Activated CD4-positive, alpha-beta T cell treated with anti-CD3 and anti-CD28 coated beads, Interleukin-10, Interleukin-2, amounts not matched to agents 100 ng/mL and 50 ng/mL, durations not matched to agents 16 hours and 8 hours (primary cell): ENCODE measurements at places on chromosomes 6 and 20.

- no peak for DNase-seq
Observed at GRCh38 chr20:22986601-22987000, 48.5 kb upstream of the SSTR4 start.

GRCh38 chr20:20184706-20185105 lies 132.4 kb downstream of the CFAP61 start:
- no peak for DNase-seq

GRCh38 chr20:22232473-22232872 lies 351.9 kb downstream of the FOXA2 start:
- DNase-seq = no peak

- no peak for DNase-seq
Observed at GRCh38 chr6:5278047-5278446, 16.7 kb downstream of the FARS2 start.

DNA sequence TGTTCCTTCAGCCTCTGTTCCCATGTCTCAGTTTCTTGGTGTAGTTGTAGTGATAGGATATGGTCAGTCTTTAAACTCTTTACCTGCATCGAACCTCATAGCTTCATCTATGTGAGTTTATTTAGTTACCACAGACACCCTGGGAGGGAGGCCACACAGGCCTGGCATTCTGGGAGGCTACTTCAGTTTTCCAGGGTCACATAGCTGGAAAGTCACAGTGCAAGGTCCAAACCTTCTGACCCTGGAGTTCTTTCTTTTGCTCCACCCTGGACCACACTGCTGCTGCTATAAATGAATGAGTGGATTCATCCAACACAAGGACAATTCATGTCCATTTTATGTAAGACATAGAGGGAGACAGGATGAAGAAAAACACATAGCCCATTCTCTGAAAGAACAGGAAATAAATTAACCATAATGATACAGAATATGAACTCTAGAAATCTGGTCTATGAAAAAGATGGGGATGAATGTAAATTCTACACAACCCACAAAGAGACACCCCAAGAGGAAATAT lies 60.8 kb downstream of the LAMA4 start:
- no peak for DNase-seq

GRCh38 chr6:148898376-148899014 lies 151.7 kb downstream of the UST start:
- no peak for DNase-seq

GRCh38 chr6:108782179-108783041 lies 65.8 kb upstream of the ARMC2 start:
- peak; percentile 84 for DNase-seq

DNA sequence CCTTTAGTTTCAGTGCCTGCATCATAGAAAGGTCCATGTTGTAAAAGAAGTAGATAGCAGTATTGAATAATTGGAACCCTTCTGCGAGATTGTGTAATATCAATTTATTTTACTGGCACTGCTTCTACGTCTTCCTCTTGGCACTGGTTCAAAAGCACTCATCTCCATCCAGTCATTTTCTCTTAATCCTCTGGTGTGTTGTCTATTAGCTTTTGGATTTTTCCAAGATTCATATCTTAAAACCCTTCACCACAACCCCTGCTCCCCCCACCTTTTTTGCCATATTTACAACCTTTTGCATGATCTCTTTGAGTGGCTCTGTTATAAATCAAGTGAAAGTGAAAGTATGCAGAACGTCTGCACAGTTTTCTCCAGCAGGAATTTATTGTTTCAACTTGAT lies 76.6 kb upstream of the HSF2 start:
- no peak for DNase-seq

- no peak for DNase-seq
Observed at GRCh38 chr6:89386917-89387491, 25.1 kb downstream of the RRAGD start.

DNA sequence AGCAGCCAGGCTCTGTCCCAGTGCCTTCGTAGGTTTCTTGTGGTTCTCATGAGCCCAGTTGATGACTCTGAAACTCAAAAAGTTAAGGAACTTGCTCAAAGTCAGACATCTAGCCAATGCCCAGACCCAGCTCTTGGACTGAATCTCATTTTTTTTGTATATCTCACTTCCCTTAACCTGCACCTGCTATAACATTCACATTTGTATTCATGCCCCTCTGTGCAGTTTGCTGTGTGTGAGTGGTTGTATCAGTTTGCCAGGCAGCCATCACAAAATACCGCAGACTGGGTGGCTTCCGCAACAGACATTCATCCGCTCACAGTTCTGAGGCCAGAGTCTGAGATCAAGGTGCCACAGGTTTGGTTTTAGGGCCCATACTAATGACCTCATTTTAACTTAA lies 49.9 kb downstream of the IPCEF1 start:
- DNase-seq = no peak

DNA sequence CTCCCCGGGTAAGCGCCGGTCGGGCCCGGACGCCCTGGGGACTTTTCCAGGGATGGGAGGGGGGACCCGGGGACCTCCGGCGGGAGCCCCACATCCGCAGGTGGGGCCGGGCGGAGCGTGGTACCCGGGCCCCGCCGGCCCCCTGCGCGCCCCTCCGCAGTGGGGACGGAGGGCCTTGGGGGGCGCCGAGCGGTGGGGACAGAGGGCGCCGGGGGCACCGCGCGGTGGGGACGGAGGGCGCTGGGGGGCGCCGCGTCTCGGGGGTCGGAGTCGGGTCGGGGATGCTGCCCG lies 270 bp downstream of the PLEKHG1 start:
- no peak for DNase-seq

GRCh38 chr20:10922506-10922905 lies 248.7 kb upstream of the JAG1 start:
- no peak for DNase-seq

- DNase-seq = no peak
Observed at GRCh38 chr6:14383393-14384174, 266.0 kb downstream of the CD83 start.

DNA sequence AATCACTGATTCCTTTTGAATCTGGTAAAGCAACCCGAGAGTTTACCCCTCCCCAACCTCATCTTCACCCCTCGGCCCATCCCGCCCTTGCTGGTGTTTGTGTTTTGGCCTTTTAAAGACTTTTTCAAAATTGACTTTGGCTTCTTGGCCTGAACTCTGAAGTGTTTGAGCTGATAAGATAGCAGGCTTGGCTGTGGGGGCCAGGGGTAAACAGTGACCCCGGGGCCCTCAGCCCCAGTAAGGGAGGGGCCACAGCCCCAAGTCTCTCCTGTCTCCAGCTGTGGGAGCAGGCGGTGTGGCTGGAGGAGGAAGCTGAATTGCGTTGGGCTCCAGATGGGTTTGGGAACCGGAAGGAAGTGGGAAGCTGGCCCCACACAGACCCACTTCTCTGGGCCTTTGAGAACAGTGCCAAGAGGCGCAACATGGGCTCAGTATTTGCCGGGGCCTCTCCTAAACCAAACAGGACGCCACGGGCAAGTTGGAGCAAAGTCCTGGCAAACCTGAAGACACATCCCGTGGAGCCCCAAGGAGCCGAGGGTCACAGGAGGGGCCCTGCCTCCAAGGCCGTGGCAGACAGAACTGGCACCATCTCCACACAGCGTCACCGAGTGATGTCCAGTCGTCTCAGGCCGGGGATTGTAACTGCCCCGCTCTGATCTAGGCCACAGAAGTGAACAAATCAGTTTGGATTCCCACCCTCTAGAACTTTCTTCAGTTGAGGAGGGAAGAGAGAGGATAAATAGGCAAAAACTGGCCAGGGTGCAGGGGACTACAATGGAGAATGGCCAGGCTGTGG lies 54.3 kb upstream of the PTPN1 start:
- no peak for DNase-seq

GRCh38 chr6:55778705-55779104 lies 96.7 kb downstream of the BMP5 start:
- peak; percentile 54 for DNase-seq

- no peak for DNase-seq
Observed at GRCh38 chr20:47664068-47664437, 121.2 kb downstream of the SULF2 start.

- DNase-seq = no peak
Observed at GRCh38 chr20:62025832-62026563, 39.7 kb downstream of the TAF4 start.

DNA sequence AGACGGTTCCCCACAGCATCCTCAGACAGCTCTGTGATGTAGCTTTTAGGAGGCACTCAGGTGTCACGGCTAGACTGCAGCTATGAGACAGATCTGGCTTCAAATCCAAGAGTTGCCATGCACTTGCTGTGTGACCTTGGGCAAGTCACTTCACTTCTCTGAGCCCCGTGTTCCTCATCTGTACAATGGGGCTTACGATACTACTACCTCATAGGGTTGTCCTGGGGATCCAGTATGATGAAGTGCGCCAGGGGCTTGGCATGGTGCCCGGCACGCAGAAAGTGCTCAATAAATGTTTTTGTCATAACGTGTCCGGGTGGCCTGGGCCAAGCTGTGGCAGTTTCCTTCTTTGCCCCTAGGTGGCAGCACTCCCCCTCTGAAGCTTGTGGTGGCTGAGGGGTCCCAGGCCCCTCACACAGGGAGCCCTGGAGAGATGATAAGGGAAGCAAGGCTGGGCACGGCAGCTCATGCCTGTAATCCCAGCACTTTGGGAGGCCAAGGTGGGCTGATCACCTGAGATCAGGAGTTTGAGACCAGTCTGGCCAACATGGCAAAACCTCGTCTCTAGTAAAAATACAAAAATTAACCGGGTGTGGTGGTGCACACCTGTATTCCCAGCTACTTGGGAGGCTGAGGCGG lies 19.1 kb upstream of the CHMP4B start:
- DNase-seq = peak; percentile 52

DNA sequence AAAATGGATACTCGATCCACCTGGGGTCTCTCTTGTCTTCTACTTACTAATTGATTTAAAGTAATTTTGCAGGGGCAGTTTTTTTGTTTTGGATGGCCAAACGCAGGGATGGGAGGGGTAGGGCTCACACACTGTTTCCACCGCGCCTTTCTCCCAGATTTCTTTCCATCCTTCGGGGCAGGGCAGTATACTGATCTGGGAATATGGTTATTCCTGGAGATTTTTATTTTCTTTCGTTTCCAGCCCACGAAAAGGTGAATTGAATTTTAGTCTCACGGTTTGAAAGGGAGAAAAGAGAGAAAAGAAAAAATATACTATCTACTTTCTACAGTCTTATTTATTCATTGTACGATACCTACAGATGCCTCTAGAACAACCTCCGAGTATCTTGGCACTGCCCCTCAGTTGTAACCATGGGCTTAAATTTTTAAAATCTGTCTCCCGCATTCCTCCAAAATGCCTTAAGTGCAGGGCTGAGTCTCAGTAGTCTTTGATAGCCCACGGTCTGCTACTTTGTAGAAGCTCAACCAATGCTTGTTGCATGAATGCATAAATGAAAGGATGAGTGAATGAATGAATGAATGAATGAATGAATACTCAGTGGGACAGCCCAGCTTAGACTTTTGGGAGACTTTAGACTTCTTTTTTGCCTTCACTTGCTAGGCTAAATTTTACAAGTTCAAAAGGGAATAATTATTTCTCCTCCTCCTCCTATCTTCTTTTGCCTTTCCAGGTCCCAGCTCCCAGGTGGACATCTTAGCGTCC lies 18.1 kb upstream of the TRIM27 start:
- no peak for DNase-seq

DNA sequence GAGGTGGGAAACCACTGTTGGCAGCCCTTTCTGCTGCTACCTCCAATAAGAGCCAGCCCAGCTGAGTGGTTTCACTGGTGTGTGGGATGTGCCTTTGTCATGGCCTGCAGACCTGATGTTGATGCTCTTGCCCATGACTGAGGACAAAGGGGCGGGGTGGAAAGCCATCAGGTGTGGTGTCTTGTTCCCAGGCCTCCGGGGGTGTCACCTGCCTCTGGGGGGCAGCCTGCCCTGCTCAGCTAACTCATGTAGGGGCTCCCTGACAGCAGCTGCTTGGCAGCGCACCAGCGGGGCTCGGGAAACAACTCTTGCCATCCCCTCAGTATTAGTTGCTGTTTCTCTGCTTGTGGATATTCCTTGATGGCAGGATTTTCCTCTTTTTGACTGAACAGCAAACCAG lies 91.3 kb downstream of the LYRM2 start:
- DNase-seq = no peak

DNA sequence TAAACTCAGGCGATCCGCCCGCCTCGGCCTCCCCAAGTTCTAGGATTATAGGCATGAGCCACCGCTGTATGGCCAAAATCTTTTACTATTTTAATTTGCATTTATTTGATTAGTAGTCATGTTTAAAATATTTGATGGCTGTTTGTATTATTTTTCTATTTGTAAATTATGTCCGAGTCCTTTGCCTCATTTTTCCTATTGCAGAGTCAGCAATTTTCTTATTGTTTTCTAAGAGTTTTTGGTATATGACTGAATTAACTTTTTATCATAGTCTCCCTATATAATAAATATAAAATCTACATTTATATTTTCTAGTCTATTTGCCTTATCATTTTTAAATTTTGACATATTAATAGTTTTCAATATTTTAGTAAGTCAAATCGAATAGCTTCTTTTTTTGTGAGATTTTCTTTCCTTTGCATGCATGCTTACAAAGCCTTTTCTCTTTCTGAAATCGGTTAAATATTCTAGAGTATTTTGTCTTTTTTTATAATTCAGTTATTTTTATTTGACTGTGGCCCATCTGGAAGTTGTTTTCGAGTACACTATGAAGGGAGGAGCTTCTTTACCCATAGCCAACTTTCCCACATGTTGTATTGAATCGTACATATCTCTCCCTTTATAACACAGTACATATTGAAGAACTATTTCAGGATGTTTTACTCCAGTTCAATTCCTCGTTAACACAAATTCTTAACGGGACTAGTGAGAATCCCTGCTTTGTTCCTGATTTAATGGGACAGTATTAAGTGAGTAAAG lies 34.5 kb upstream of the RPS6KA2 start:
- no peak for DNase-seq

GRCh38 chr6:147666255-147666654 lies 157.8 kb downstream of the SAMD5 start:
- no peak for DNase-seq

DNA sequence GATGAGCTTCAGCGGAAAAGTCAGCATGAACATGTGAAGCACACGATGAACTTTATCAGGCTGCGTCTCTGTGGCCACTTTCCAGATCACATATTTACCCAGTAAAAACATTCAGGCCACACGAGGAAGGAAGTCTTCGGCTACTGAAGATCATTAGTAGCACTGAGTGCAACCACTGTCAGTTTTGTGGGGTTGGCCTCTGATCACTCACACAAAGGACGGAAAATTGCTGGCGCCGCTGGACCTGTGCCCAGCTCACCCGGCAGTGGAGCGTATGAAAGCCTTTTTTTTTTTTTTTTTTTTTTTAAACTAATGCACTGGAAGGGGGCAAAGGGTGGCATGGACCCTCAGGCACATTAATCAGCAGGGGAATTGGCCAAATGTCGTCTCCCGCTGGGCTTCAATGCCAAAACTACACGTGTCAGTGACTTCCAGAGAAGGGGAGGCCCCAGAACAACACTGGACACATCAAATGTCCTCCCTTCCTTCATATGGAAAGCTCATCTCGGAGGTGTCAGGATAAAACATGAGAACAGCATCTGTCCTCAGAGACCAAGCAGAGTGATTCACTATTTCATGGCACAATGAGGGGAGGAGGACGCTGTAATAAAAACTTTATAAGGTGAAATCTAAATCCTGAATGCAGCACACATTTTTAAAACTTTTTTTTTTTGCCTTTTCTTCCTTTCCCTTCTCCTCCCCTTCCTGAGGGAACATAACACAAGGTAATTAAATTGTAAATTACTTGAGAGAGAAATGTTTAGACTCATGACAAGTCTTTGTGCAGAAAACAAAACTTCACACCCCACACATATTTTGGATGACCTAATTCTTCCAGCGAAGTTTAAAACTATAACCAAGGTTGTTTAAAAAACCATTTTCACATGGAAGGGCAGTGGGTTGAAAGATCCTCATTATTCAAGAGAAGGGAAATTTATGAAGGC lies 223.4 kb downstream of the FOXC1 start:
- DNase-seq = no peak

- DNase-seq = no peak
Observed at GRCh38 chr6:3433005-3433404, 23.8 kb downstream of the SLC22A23 start.

- DNase-seq = no peak
Observed at GRCh38 chr20:11195169-11195568, 521.4 kb upstream of the JAG1 start.
